ENCODE measurements at places on chromosomes 16 and 17.

- DNase-seq, result no peak
These were observed 42.2 kb downstream of the WDR45B start for GRCh38 chr17:82605939-82606600.

- DNase-seq, result no peak
These were observed 14.2 kb downstream of the CDRT4 start for GRCh38 chr17:15453246-15453645.

DNA sequence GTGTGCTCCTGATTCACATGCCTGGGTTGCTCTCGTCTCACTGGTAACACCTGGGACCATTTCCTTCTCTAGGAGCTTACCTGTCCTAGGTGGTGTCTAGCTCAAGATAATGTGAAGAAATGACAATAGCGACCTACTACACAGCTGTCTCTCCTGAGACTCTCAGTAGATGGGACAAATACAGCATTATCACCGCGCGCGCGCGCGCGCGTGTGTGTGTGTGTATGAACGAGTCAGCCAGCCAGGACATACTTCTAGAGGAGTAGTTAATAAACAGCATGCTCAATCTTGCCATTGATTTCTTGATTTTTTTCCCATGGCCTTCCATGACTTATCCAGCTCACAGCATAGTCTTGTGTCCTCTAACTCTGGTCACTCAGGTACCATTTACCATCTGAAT is 268.6 kb downstream of the PHKB start:
- DNase-seq, result no peak

DNA sequence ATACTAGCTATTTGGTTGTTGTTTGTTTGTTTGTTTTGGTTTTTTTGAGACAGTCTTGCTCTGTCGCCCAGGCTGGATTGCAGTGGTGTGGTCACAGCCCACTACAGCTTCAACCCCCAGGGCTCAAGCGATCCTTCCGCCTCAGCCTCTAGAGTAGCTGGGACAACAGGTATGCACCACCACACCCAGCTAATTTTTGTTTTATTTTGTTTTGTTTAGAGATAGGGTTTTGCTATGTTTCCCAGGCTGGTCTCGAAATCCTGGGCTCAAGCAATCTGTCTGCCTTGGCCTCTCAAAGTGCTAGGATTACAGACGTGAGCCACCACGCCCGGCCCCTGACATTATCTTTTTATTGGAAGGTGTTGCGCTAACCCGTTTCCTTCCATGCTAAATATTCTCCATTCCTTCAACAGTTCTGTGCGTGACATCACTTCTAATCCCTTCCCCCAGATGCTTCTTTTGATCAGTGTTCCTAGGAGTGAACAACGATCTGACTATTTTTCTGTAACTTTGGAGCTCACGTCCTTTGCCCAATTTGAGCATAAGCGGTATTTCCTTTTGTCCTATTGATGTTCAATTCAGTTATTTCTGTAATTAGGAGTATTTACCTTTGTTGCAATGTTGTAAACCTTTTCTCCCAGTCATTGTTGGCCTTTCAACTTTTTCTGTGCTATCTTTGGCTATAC is 30.2 kb upstream of the EMP2 start:
- DNase-seq, result no peak

DNA sequence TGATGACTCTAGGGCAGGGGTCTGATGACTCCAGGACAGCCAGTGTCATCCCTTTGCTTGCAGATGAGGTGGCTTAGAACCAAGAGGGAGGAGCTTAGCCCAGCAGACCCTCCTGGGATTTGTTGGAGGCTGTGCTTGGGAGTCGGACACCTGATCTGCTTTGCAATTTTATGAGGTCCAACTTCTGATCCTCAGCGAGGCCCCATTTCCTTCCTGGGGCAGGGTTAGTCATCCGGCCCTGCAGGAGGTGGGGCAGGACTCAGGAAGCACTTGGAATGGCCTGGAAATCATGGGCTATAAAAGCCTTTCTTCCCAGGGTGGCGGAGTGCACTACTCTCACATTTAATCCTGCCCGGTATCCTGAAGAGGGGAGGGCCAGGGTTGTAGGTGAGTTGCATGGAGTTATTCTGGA is 168.5 kb downstream of the MSI2 start:
- no peak for DNase-seq

GRCh38 chr17:50354776-50355175 is 8.8 kb downstream of the XYLT2 start:
- no peak for DNase-seq

DNA sequence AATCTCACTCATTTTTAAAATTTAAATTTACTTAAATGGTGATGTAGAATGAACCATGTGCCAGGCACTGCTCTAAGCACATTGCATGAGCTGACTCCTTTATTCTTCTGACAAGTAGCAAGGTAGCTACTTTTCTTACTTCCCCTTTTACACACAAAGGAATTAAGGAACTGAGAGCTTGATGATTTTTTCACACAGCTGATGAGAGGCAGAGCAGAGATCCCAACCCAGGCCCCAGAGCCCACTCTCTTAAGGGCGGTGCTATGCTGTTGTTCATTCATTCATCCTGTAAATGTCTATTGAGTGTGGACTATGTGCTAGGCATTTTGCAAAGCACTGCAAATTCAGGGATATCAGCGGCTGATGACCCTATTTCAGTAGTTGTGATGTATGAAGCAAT is 17.9 kb downstream of the SEC14L5 start:
- DNase-seq, result no peak

DNA sequence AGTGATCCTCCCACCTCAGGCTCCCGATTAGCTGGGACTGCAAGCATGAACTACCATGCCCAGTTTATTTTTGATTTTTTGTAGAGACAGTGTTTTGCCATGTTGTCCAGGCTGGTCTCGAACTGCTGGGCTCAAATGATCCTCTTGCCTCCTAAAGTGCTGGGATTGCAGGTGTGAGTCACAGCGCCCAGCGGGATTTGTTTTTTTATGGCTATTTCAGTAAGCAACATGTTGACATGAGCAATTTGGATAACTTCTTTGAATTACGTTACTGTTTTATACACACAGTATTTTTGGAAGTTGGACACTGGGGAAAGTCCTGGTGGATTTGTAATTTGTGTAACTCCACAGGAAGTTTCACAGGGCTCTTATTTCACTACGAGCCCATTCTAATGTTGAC is 18.5 kb upstream of the RHOT1 start:
- DNase-seq, result no peak

Data from stimulated activated CD8-positive, alpha-beta memory T cell treated with anti-CD3 and anti-CD28 coated beads, Interleukin-15, amount 100 ng/mL, for 1 hour (primary cell).